Right renal cortex interstitium (tissue), 3 donors: ENCODE measurements at places on chromosomes 1 and 21.

- DNase-seq: no peak
Measured at GRCh38 chr1:171961861-171962260, 120.6 kb downstream of the DNM3 start.

- DNase-seq: no peak
Measured at GRCh38 chr1:14924455-14925331, 228.9 kb upstream of the TMEM51 start.

DNA sequence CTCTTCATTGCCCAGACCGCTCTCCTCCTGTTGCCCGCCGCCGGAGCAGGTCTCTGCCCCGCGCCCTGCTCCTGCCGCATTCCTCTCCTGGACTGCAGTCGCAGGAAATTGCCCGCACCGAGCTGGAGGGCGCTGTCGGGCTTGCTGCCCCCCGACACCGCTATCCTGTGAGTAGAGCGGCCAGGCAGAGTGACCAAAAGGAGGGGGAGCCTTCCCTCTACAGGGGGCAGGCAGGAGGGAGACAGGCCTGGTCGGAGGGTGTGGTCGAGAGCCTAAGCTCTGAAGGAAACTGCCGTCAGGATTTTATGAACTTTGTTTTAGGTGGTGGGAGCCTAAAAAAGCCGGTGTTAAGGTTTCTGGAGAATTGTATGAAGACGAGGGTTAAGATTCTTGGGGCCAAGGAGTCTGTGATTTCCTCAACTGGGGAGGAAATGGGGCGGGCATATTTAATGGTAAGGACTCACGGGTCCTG lies 517 bp downstream of the LRIG2 start:
- no peak for DNase-seq

GRCh38 chr1:199020904-199021303 lies 382.1 kb downstream of the PTPRC start:
- no peak for DNase-seq

- no peak for DNase-seq
Measured at GRCh38 chr1:247437551-247438505, 20.1 kb downstream of the OR2B11 start.
